ENCODE measurements at places on chromosomes 12 and 14.

- DNase-seq = peak; percentile 44
These were observed 259.1 kb downstream of the PCNX1 start for GRCh38 chr14:71166180-71166837.

DNA sequence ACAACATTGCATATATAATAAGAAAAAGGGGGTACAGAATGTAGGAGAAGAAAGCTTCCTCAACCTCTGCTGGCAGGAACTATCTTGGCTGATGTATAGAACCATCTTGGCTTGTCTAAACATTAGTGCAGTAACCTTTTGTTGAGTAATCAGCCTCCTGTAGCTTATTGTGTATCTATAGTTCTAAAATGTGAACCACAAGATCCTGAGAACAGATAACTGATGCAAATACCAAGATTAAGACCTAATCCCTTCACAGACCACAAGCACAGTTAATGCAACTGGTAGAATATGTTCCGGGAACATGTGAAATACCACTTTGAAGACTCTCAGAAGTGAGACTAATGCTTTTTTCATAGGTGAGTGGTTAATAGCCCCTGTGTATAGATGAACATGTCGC lies 50.7 kb upstream of the KCNC2 start:
- DNase-seq = no peak

DNA sequence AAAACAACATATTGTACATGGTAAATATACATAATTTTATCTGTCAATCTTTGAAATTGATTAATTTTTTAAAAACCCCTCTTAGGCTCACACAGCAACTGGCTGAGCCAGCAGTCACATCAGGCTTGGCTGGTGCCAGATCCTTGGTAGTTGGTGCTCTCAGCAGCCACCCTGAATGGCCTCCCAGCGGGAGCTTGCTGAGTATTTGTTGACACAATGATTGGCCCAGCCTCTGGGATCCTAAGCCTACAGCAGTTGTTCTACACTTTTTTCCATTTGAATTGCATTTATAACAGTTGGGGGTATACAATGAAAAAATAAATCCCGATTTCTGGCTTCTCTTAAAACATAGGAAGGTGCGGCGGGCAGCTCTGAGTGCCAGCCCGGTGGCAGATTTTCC lies 11.1 kb downstream of the PRKAB1 start:
- DNase-seq = no peak

GRCh38 chr14:92663049-92663448 lies 85.4 kb downstream of the LGMN start:
- no peak for DNase-seq

DNA sequence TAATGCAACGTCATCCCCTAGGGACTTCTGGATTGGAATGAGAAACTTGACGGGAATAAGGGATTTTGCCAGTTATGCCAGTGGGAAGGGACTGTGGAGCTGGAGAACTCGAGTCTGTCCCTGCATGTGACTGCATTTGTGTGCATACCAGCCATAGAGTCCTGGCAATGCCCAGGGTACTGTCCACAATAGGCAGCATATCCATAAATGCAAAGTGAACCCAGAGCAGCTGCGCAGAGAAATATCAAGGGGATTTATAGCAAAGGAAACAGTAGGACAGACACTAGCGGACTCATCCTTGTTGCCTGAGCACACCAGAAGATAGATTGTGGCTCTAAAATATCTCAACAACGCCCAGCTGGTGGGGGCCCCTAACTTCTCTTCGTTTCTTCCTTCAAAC lies 247.1 kb upstream of the SRRM4 start:
- no peak for DNase-seq

DNA sequence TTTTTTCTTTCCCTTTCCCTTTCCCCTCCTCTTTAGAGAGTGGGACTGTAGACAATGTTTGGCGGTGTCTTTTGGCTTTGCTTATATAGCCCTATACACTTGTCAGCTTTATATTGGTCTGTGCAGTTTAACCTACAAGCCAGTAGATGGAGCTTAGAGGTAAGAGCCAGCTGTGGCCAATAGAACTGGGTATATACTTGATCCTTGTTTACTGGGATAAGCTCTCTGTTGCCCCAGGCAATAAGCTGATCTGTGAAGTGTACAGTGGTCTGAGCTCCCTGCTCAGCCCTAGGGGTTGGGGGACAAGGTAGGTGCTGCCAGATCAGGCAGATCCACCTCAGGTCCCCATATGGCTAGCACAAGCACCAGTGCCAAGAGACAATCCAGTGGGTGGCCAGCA lies 434.1 kb downstream of the NOVA1 start:
- peak; percentile 52 for DNase-seq

DNA sequence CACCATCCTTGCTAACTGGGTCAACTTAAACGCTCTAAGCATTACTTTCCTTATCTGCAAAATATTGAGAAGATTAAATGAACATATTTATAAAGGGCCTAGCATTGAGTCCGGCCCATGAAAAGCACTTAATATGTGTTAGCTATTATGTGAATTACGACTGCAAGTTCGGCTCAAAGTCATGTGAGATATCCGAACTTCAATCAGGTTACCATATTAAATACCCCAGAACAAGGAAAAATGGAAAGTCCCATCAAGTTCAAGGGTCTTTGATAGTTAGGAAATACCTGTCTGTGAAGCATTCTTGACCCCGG lies 487 bp upstream of the NRDE2 start:
- DNase-seq = no peak
